Frontal cortex (tissue), 4 donors: ENCODE measurements at places on chromosomes 5 and 9.

- no peak for DNase-seq
Measured at GRCh38 chr9:89631384-89631783, 26.6 kb downstream of the GADD45G start.

DNA sequence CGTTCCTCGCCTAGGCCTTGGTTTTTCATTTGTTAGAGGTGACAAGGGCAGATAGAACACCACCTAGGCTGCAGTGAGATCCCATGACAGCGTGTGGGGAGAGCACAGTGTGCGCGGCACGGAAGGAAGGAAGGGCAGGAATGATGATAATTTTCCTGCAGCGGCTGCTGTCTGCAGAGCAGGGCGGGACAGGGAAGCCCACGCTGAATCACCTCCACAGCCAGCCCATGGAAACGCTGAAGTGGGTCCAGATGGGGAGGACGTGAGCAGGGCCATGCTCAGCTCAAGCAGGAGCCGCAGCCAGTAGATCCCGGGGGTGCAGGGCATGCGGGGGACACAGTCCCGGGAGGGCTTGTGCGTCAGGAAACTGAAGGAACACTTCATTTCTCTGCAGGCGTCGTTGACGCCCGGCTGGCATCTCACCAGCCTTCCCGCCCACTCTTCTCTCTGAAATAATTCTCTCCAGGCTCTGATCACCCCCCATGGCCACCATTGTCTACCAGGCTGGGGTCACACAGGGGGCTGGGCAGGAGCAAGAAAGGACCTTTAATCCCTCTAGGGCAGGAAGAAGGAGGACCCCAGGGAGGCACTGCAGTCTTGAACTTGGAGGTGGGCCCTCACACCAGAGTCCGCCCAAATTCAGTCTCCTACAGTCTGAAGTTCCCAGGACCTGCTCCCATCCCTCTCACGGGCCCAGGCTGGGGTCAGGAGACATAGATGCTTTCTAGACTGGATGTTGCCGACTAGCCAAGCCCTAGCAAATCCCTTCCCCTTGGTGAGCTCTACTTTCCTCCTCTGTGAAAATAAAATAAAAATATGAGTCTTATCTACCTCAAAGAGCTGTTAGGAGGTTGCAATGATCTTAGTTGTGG is 20.9 kb upstream of the SYNPO start:
- DNase-seq = no peak

- no peak for DNase-seq
Measured at GRCh38 chr5:160675988-160676387, 176.0 kb downstream of the ATP10B start.

DNA sequence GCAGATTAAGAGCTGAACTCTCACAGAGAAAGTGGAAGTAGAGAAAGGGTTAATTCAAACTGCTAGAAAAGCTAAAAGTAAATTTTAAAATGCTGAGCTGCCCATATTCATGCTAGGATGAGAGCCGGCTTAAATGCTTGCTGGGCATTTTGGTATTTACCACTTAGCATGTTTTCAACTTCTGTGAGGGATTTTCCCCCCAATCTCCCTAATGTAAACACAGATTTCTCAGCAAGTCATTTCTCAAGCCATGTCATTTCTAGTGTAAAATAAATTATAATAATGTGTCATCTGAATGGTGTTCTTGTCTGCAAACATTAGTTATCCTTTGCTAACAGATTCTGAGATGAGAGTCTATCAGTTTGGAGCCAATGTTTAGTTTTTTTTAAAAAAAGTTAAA is 22.3 kb downstream of the RPS23 start:
- DNase-seq = no peak

GRCh38 chr5:89260254-89260653 is 377.3 kb upstream of the MEF2C start:
- DNase-seq = no peak

DNA sequence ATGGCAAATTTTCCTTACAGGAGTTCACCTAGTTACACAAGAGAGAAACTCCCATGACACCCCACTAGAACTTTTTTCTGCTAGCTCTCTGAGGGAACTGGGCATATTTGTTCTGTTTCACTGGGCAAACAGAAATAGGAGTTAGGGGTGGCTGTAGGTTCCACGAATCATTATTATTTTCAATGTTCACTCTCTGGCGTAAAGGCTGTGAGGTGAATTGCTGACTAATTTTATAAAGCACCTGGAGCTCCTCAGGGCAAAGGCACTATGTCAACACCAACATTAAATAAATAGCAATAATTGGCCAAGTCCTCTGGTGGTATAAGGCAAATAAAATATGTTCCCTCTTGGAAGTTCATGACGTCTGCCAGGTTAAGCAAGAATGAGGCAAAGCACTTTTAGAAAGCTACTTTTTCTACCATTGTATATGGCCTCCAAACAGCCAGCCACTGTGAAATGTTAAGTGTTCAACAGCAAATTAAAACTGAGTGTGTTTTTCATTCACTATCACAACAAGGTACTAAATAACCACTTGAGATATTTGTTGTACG is 344.6 kb downstream of the PDE4D start:
- no peak for DNase-seq

- no peak for DNase-seq
Measured at GRCh38 chr5:123438902-123439301, 15.7 kb upstream of the CEP120 start.
